Stimulated activated CD4-positive, alpha-beta T cell treated with anti-CD3 and anti-CD28 coated beads, Interleukin-15, amount 100 ng/mL, for 1 hour (primary cell): ENCODE measurements at places on chromosomes 4 and X.

- DNase-seq: no peak
Observed at GRCh38 chr4:17613761-17614415, 553 bp upstream of the MED28 start.

GRCh38 chrX:28589046-28589445 lies 1.8 kb downstream of the IL1RAPL1 start:
- no peak for DNase-seq

DNA sequence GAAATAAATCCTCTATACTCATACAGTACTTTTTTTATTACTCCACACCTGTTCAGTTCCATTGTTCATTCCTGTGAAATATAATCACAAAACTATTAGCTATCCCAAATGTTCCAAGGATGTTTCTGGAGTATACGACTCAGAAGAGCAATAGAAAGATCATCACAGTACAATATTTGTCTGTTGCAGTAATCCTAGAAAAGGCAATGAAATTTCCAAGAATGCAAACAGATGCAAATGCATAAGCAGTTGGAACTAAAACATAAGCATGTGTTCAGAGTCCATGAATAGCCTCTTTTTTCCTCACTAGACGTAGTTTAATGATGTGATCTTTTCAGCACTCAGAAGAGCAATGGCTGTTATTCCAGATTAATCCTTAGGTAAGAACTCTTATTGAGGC lies 55.2 kb downstream of the RTL3 start:
- no peak for DNase-seq

DNA sequence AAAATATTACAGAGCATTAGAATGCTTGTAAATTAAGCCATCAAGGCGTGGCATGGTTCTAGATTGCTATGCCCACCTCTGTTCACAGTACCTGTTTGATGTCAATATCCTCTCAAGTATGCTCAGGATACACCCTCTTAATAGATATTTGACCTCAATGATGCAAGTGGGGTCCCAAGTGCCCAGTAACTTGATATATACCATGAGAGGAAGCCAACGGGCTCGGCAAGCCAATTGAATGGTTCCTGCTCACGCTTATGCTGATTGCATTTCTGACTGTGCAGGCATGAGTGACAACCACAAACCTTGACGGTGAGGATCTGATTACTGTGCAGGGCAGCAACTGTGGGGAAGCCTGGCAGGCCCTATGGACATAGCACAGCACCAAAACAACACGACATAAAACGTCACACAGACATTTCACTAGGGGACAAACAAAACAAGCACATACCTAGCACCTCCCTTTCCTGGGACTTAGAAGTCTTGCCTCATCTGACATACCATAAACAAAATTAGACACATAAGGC lies 179.1 kb upstream of the ETNPPL start:
- DNase-seq: no peak

DNA sequence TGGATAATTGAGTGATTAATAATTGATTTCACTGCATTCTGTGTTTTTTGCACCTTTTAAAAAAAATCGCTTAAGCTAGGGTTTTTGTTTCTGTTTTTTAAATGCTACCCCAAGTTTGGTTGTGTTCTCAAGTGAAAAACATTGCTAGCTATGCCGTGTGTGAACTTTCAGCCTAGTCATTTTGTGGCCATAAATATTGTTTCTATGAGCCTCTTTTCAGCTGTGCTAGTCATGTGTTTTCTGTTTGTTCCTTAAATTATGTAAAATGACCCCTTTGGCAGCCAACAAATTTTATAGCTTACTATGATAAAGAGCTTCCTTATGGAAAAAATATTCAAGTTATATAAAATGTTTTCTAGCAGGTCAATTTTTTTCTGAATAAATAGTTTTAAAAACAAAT lies 59.1 kb downstream of the GALNT7 start:
- DNase-seq: no peak

DNA sequence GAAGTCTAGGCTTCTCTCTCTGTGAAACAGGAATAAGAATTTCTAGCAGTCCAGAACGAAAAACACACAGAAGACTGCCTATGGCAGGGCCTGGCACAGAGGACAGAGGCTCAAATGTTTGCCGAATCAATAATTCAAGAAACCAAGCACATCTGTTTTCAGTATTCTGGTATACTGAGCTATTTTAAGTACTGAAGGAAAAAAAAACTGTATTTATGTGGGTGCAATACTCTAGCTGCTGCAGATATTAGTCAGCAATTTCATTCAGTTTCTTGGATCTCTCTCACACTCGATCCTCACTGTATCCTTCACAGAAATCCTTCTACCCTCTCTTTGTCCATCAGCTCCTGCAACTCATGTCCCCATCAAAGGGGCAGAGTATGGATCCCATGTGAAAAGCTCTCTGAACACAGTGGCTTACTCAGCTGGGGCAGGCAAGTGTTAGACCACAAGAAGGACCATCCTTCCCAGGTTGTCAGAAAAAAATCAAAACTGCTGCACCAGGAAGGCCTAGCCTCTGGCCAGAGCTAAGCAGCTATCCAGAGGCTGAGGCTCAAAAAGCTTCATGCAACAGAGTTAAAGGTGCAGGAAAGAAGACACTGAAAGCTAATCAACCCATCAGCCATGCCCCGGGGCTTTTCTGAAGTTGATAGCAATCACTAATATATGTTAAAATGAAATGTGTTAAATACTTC lies 9.1 kb upstream of the USO1 start:
- DNase-seq: no peak

GRCh38 chr4:122003335-122003734 lies 51.5 kb upstream of the TRPC3 start:
- DNase-seq: no peak

- DNase-seq: no peak
Observed at GRCh38 chr4:126965877-126966276, 666.9 kb upstream of the INTU start.

DNA sequence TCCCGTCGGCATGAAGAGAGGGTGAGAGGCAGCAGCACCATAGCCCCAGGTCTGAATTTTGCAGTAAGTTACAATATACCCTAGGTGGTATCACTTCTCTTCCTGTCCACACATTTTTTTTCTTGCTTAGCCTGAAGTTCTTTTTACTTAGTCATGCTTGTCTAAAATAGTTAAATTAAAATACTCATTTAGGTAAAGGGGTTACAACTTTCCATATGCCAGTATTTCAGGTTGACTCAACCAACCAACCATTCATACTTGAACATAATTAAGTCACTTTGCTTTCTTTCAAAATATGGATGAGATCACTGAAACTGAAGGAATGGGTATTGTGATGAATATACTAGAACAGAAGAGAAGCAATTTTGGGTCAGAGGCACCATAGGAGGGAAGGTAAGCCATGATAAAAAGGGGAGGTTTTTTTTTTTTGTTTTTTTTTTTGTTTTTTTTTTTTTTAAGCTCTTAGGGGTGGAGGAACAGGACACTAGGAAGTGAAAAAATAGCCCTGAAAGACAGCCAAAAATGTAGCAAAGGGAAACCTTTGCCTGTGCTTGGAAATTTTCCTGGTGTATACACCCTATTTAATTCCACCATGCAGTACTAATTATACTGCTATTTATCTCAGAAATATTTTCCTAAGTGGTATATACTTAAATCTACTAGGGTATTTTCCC lies 41.8 kb downstream of the RPS6KA3 start:
- DNase-seq: no peak

- DNase-seq: no peak
Observed at GRCh38 chr4:145716200-145716599, 36.3 kb downstream of the C4orf51 start.

GRCh38 chr4:177124349-177125064 lies 185.2 kb upstream of the NEIL3 start:
- no peak for DNase-seq

- DNase-seq: no peak
Observed at GRCh38 chr4:53010318-53010717, 148.2 kb downstream of the RASL11B start.

DNA sequence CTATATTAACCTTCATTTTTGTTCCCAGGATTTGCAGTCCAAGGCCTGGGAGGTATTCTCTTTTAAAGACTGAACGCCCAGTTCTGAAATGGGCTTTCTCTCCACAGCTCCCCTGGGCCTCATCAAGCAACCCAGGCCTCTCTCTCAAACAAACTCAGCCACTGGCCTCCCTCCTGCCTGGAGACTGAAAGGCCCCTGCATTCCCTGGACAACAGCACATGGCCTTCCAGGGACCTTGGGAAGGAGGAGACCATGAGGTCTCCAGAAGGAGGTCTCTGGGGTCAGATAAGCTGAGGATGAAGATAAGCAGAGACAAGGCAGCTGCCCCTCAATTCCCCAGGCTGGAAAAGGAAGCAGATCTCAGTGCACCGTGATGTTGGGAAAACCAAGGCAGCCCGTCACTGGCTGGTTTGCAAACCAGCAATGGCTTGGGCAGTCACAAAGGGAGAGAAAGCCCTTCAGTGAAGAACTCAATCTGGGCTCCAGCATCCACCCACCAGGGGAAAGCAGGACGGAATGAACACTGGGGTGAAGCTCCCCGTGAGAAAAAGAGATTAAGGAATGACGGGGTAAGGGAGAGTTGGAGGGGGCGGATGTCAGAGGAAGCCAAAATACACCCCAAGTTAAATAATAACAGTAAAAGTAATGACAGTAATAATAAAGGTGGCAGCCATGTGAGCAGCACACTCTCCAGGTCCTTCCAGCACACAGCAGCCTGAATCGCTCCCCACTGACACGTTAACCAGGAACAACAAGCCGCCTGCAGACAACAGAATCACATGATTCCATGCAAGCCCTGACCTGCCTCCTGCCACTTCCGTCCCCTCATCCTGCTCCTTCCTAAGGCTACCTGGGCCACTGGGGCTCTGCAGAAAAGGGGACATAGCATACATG lies 22.3 kb downstream of the AMOT start:
- DNase-seq: no peak

DNA sequence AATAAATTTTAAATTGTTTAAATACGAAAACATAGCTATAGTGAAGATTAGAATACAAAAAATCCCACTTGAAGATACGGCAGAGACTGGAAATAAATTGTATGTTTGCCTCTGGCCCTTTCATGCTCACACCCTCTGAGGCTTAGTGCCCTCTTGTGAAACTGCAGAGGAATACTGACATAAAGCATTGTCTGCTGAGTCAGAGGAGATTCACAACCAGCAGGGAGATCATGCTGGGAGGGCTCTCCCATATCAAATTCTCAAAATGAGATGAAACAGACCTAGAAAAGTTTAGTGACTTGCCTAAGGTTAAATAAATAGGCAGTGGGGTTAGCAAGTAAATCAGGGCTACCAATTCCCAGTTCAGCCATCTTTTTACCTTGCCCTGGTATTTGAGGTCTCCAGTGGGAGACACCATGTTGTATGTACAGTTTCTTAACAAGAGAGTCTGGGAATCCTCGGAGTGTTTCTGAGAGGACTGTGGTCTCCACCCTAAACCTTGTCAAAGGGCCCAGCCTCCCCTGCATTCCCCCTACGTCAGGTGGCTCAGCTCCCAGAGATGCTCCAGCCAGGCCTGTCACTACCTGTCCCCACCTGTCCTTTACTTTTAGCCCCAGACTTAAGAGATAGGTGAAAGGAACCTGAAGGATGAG lies 581.4 kb upstream of the DIPK2B start:
- DNase-seq: no peak

DNA sequence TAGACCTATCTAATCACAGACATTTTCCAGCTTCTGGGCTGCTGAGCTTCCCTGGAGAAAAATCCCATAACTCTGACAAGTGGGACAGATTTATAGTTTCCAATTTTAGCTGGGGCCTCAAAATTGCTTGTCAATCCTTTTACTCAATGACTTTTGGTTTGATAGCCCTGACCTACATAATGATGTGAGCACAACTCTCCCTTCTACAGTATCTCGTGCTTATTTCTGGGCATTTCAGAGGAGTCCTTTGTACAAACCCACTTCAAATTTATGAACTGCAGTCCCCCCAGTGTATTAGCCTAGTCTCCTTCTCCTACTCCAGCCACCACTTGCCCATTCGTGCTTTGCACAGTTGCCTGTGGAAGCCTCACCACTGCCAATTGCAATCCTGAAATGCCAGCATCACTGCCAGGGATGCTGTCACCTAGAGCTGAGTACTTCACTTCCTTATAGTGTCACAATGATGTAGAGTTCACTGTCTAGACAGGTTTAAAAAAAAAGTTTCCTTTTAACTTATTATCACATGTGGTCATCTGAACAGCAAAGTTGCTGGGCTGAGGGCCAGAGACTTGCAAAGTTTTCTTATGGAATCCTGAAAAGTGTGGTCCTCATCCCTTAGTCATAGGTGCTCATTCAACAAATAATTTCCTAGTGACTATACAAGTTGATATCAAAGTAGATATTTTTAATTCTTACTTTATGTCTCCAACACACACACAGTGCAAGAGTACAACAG lies 21.2 kb downstream of the TRAM1L1 start:
- no peak for DNase-seq

- no peak for DNase-seq
Observed at GRCh38 chr4:135050086-135050717, 848.6 kb upstream of the PABPC4L start.

- DNase-seq: no peak
Observed at GRCh38 chr4:56272003-56272402, 115.3 kb downstream of the AASDH start.

DNA sequence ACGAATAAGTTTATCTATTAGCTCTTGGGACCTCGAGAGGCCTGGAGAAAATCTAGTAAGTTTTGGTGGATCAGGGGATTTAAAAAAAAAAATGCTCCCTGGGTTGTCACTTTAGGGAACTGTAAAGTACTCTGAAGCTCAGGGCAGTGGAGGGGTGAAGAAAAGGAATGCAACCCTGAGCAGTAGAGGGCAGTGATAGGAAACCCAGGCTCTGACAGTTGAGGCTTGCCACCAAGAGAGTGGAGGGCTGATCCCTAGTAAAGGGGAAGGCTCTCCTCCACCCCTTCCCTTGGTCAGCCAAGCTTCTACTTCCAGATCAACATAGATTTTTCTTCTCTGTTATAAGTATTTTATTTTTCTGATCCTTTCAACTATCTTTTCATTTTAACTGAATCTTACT lies 73.1 kb downstream of the FBXO8 start:
- no peak for DNase-seq

DNA sequence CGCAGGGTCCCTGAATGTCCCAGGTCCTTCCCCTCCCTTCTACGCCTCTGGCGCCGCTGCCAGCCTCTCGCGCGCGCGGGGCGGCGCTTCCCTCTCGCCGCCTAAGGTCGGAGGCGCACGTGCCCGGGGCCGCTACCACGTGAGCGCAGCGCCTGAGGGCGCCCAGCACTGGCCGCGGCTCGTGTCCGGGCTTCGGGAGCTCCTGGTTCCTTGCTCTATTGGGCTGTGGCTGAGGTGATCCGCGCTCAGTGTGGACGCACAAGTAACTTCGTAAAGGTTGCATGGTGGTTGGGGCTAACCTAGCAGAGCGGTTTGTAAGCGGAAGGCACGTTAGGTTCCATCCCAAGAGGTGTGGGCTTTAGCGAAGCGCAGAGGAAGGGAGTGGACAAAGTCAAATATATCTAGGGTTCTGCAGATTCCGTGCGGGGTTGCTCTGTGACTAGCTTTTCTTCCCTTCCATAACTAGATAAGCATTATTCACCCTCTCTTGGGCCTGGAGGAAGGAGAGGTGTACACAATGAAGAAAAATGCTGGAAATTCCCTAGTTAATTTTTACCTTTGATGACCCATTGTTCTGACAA lies 1.8 kb downstream of the TLL1 start:
- DNase-seq: no peak
